CD4-positive, alpha-beta T cell treated with Interleukin-17A for 4 hours (primary cell): ENCODE measurements at places on chromosomes 1 and 21.

DNA sequence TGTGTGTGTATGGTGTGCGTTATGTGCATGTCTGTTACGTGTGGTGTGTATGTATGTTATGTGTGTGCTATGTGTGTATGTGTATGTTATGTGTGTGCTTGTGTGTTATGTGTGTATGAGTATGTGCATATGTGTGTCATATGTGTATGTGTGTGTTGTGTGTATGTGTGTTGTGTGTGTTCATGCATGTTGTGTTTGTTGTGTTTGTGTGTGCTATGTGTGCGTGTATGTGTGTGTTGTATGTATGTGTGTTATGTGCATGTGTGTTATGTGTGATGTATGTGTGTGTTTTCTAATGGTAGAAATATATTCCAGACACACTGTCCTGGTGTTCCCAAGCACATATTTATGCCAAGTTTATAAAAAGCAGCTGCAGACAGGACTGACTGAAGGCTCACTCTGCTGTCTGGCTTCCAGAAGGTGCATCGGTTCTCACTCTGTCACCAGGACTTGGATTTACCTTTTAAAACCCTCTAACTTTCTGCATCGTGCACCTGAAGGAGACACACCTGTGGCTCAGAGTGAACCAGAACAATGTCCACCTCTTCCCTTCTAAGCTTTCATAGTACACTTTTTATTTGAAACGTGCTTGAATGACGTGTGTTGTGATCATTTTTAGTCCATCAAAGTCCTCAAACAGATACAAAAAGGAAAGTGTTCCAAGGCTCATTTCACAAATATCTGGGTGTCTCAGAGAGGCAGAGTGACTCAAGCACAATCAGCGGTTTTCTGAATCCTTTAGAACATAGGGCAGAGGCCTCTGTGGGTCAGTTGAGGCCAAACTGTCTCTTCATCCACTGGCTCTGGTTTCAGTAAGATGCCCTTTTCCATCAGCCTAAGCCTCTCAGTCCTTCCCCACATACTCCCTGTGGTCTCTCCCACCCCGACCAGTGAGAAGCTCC is 49.9 kb downstream of the TOMM20 start:
- DNase-seq = no peak

- DNase-seq = no peak
Observed at GRCh38 chr1:68758666-68759209, 261.9 kb upstream of the DEPDC1 start.

DNA sequence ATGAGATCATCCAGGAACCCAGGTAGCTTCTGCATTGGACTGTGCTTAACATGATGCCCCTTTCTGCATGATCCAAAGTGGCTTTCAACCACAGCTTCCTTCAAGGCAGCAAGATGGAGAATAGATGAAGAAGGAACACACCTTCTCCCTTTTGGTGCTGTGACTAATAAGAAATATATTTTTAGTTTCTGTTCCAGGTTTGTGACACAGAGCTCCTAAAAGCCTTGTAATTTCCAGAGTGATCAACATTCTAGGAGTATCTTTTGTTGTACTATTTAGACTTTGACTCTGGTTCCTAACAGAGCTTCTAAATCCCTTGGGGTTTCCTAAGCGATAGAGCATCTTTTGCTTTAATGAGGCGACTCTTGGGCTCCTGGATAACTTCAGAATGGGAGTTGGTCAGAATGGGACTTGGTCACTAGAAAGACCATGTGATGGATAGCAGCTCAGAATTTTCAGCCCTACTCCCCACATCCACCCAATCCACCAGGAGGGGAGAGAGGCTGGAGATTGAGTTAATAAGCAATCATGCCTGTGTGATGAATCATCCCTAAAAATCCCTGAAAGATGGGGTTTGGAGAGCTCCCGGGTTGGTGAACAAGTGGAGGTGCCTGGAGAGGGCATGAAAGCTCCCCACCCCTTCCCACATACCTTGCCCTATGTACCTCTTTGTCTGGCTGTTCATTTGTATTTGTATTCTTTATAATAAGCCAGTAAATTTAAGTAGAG is 134.8 kb downstream of the FGGY start:
- no peak for DNase-seq

- DNase-seq = no peak
Observed at GRCh38 chr21:37245151-37245550, 22.0 kb downstream of the VPS26C start.

- peak; percentile 55 for DNase-seq
Observed at GRCh38 chr1:226763905-226764264, 24.8 kb upstream of the ITPKB start.

GRCh38 chr1:70041317-70042045 is 163.9 kb downstream of the LRRC40 start:
- no peak for DNase-seq

GRCh38 chr1:94892604-94893254 is 34.2 kb downstream of the CNN3 start:
- DNase-seq = no peak

DNA sequence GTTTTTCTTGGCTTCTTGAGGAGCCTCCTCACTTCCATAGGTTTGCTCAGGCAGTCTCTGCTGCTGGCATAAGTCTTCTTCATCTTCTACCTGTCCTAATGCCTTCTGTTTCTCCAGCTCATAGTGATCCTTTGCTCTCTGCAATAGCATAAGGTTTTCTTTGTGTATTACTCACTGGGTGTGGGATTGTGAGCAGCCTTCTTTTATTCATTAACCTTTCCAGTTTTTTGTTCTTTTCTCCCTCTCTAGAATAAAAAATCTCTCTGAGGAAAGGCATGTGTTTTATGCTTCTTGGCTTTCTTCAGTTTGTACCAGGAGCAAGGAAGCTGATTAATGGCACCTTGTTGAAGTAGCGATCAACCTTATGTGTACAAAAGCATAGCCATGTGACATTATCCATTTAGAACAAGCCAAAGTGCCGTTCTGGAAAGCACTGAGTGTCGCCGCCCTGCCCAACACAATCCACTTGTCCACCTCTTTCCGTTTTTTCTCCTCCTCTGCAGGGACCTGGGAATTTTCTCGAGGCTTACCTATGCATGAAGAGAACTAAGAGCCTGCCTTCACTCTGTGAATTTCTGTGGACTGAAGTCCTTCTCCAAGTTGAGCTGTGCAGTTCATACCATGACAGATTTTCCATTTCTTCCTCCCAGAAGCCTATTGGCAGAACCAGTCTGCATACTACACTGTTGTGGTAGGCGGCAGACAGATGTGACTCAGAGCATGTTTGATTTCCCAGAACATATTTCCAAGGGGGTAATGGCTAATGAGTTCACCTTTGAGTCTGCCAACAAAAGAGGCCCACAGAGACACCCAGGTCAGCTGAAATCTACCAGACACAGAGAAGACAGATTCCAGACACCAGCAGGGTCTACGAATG is 39.0 kb downstream of the DPT start:
- no peak for DNase-seq

- DNase-seq = no peak
Observed at GRCh38 chr1:59317780-59318179, 20.9 kb downstream of the FGGY start.

- no peak for DNase-seq
Observed at GRCh38 chr1:32715901-32716311, 13.3 kb upstream of the SYNC start.

- no peak for DNase-seq
Observed at GRCh38 chr1:177170756-177171535, at the start of gene BRINP2. TSS of gene BRINP2 (plus strand) at chr1:177170958. CDS start at chr1:177229877, 58,919 bp downstream.

GRCh38 chr1:183646776-183647175 is 6.3 kb downstream of the APOBEC4 start:
- no peak for DNase-seq

DNA sequence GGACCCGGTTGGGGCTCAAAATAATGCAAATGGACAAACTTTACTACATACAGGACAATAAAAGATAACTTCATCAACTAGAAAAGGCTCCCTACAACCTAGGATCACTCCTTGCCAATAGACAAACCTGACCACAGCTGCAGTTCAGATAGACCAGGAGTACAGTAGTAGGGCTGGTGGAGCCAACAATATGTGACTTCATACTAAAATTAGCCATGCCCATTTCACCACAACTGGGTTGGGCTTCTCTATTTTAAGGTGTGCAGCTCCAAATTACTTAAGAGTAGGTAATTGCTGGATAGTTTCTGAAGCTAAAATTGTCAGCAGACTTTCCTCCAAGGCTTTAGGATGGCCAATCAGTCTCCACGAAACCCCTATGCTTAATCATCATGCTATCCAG is 3.9 kb downstream of the DENND1B start:
- DNase-seq = no peak

DNA sequence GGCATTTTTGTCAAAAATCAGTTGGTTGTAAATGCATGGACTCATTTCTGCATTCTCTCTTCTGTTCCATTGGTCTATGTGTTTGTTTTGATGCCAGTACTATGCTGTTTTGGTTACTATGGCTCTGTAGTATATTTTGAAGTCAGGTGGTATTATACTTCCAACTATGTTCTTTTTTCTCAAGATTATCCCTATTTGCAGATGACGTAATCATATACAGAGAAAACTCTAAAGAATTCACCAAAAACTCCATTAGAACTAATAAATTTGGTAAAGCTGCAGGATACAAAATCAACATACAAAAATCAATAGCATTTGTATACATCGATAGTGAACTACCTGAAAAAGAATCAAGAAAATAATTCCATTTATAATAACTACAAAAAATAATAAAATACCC is 253.1 kb upstream of the NEGR1 start:
- DNase-seq = no peak

- DNase-seq = no peak
Observed at GRCh38 chr1:63112155-63112900, 210.0 kb upstream of the FOXD3 start.

DNA sequence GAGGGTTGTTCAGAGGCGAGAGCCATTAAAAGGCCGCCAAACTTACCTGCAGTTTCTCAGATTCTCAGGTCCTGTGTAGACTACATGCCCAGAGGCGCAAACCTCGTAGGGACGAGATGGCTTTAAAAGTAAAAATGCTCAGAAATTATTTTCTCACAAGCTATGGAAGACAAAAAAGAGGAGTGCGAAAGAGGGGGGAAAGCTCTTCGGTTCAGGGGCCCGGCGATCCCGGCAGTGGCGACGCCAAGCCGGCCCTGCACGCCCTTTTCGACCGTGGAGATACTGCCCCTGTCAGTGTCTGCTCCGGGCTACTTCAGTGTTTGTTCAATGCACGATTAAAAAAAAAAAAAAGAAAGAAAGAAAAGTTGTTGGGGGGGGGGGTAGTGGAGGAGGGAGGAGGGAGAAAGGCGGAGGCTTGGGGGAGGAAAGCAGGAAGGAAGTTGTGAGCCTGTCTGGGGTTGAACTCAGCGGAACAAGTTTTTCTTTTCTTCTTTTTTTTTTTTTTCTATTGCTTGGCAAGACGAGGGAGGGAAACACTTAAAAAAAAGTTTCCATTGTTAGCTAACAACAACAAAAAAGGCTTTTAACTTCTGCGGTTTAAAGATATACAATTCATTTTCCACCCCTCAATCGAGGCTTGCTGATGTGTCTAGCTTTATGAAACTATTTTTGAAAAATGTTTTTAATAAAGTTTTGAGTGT is at the start of gene ITPKB:
Gene ITPKB (minus strand): TSS at position 288 of the 701 bp plus-strand sequence. CDS start 1,824 bp downstream, outside the sequence.
- DNase-seq = peak; percentile 81

DNA sequence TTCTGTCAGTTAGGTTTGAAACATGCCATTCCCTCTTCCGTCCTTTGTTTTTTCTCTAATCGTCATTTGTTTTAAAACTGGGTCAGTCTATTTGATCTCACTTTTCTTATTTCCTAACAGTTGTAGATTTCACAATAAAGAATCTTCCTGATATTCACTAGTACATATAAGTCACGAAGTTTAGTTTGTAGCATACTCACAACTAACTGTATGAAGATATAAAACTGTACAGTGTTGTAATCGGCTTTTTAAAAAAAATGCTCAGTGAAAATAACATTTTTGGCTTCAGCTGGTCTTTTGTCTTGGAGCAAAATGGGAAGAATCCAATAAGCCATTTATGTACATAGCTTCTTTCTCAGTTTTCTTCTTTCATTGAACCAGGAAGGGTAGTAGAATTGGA is 78.3 kb downstream of the NCAM2 start:
- DNase-seq = no peak

GRCh38 chr1:228463559-228464455 is 23.4 kb upstream of the RNF187 start:
- peak; percentile 61 for DNase-seq

- DNase-seq = no peak
Observed at GRCh38 chr1:214777364-214777763, 174.4 kb downstream of the CENPF start.

GRCh38 chr21:38831526-38832467 is 26.1 kb downstream of the ETS2 start:
- DNase-seq = peak; percentile 11

DNA sequence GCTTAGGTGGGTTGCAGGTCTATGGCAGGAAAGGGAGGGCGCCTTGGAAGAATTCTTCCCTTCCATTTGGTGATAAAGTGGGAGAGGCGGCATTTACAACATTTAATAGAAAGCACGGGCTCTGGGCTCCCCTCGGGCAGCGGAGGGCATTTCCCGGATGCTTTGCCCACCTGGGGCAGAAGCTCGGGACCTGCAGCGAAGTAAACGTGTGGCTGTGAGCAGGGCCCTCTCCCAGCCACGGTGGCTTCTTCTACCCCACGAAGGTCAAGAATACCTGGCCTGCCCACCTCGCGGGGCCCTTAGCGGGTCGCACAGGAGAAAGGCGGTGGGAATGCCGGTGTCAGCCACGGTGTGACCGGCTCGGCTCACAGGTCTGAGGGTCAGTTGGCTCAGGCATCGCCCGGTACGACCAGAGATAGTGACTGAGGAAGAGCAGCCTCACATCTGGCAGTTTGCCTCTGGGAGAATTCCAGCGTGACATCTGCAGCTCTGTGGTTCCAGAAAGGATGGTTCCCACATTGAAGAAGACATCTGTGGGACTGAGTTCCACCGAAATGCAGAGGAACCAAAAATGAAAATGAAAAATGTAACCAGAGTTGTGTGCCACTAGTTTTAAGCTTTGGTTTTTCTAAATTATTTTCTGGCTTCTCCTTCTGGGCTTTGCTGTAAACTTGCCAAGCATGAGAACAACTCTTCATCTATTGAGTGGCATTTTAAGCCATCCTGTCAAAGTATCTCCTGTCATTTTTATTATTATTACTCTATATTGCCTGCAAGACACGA is 720 bp upstream of the F3 start:
- no peak for DNase-seq

GRCh38 chr21:15138490-15138889 is 73.7 kb upstream of the NRIP1 start:
- DNase-seq = no peak
